ENCODE measurements at places on chromosomes 1 and 21.
A peak's percentile ranks its signal among the peaks of the same experiment; 100 is the strongest.

DNA sequence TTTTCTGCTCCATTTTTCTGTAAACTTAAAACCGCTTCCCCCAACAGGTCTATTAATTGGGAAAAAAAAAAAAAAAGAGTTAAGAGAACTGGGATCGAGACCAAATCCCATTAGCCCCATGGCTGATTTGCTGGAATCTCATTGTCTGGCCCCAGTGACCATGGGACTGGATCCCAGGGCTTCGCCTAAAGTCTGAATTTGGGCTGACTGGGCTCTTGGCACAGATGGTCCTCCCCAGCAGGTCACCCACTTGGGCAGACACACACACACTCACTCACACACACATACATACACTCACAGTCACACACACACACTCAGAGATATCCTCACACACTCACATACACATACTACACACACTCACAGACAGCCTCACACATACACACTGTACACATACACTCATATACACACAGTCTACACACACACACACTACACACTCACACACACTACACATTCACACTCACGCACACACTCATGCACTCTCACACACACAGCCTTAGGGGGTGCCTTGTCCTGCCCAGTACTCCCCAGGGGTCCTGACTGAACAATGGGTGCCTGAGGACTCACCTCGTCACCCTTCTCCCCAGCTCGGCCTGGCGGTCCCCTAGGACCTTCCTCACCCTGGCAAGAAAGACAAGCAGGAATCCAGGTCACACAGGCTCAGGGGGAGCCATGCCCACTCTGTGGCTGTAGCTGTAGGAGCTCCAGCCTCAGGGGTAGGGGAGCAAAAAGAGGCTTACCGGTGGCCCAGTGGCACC lies 7.5 kb downstream of the COL9A2 start:
- DNase-seq: no peak

GRCh38 chr21:38631676-38632075 lies 133.4 kb upstream of the ERG start:
- DNase-seq: no peak

DNA sequence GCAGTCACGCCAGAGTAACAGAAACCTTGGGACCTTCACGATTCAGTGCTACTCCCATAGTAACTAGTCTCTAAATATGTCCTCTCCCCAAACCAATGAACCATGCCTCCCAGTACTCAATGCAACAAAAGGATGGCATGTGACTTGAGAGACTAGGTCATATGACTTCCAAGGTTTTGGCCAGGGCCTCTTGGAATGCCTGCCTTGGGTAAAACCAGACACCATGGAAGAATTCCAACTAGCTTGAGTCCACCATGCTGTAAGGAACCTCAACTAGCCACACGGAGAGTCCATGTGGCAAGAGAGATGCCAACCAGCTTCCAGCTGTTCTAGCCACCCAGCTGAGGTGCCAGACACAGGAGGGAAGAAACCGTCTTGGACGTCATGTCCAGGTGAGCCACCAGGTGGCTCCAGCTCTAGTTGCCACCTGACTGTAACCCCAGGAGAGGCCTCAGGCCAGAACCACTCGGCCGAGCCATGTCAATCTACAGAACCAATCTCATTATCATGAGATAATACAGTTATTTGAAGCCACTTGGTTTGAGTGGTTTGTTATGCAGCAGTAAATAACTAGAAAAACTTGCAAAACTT lies 115.0 kb downstream of the SYF2 start:
- DNase-seq: peak; percentile 58

DNA sequence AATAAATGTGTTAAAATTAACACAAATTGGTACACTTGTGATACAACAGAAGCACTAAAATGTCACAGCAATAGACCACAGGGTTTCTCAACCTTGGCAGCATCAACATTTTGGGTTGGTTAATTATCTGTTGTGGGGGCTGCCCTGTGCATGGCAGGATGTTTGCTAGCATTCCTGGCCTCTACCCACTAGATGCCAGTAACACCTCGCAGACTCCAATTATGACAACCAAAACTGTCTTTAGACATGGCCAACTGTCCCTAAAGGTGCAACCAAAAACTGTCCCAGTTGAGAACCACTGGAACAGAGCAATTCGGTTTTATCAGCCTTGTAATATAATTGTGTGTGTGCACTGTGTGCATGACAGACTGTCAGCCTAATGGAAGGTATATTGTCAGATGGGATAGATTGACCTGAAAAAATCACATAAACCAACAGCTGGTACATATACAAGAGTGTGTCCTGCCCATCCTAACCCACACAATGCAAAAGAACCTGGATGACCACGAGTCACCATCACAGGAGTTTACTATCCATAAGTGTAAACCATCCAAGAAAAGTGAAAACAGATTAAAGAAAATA lies 13.5 kb upstream of the ERG start:
- no peak for DNase-seq

DNA sequence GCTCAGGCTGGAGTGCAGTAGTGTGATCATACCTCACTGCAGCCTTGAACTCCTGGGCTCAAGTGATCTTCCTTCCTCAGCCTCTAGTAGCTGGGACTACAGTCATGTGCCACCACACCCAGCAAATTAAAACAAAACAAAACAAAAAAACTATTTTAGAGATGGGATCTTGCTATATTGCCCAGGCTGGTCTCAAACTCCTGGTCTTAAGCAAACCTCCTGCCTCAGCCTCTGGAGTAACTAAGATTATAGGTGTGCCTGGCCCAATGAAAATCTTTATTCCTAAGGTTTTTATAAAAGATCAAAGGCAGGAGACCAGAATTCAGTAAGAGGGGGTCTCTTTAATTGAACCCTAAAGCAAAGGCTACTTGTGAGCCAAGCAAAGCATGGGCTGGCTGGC lies 10.1 kb downstream of the INAVA start:
- no peak for DNase-seq

DNA sequence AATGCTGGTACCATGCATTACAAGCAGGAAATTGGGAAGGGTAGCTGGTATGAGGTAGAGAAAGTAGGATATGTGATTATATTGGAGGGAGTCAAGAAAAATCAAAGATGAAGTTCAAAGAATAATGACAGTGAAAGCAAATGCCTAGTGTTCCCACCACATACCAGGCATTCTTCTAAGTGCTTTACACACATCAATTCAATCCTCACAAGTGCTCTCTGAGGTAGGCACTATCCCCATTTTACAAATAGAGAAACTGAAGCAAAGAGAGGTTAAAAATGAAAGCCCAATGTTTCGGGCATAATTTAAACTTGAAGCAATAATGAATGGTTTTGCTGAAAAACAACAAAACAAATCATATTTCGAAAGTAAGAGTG lies 40.1 kb upstream of the MCOLN3 start:
- no peak for DNase-seq

- DNase-seq: no peak
Measured at GRCh38 chr1:6961905-6962477, 176.7 kb downstream of the CAMTA1 start.

GRCh38 chr1:76105372-76105771 lies 30.8 kb downstream of the ST6GALNAC3 start:
- DNase-seq: no peak

DNA sequence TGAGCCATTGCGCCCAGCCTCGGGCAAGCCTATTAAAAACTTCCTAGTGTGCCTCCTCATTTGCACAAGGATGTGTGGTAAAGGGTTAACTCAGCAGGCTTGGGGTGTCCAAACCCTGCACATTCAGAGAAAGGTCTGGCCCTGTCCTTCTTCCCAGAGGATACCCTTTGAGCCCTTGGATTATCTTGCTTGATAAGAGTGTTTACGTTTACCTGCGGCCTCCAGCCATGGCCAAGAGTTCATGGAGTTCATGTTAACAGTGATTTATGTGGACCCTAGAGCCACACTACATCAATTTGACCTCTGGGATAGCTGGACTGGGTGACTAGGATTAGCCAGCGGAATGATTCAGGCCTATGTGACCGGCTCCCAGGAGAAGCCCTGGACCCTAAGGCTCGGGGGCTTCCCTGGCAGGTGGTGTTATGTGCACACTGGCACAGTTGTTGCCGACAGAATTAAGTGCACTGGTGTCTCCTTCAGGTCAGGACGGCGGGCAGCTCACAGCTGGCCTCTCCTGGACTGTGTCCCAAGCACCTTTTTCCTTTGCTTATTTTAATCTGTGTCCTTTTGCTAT lies 7.7 kb upstream of the TCP10L start:
- no peak for DNase-seq

DNA sequence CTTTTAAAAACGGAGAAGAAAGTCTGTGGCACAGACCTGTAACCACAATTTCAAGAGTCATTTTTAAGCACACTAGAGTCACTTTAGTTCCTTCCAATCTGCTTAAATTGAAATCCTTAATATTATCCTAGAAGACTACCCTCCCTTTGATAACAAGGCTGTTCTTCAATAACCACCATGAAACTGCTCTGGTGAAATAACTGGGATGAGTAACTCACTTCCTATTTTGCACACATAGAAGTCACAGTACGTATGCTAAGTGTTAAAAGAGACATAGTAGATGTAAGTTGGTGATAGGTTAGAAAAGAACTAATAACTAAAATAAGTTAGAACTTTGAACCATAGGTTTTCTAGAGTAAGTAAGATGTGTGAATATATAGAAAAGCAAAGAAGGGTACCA lies 107.8 kb downstream of the NME7 start:
- no peak for DNase-seq

- DNase-seq: no peak
Measured at GRCh38 chr1:187844313-187844712, 1015.6 kb downstream of the PLA2G4A start.

DNA sequence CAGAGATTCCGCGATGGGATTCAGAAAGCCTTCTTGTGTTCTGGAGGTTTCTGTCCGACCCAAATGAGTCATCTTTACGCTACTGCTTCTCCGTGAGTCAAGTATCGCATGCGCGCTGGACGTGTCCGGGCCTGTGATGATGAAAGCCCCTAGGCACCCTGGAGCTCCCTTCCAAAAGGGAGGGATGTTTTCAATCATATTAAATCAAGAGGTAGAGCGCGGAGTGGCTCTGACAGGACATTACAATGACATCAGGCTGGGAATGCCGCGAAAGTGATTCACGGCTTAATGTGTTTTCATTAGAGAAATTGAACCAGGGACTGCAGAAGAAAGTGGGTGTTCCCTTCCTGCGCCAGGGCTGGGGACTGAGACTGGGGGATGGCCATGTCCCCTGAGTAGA lies 48.5 kb downstream of the AJAP1 start:
- DNase-seq: no peak
